ENCODE measurements at places on chromosomes 3 and 15. TPM values are rescaled to one million over a fixed set of nuclear protein-coding genes. Genes with fewer than 3 reads are reported as not detected.
A peak's percentile ranks its signal among the peaks of the same experiment; 100 is the strongest.

GRCh38 chr3:197753263-197753662 is 3.6 kb downstream of the FYTTD1 start:
- H3K36me3 ChIP-seq: peaks cover 17% of the 10 kb centered on the region
- peak; percentile 18 for DNase-seq
- no peak overlapping the region for H3K27ac ChIP-seq
- no peak overlapping the region for H3K4me3 ChIP-seq
- no peaks in the 10 kb centered on the region for H3K27me3 ChIP-seq
- peaks cover 26% of the 10 kb centered on the region for H3K4me1 ChIP-seq

DNA sequence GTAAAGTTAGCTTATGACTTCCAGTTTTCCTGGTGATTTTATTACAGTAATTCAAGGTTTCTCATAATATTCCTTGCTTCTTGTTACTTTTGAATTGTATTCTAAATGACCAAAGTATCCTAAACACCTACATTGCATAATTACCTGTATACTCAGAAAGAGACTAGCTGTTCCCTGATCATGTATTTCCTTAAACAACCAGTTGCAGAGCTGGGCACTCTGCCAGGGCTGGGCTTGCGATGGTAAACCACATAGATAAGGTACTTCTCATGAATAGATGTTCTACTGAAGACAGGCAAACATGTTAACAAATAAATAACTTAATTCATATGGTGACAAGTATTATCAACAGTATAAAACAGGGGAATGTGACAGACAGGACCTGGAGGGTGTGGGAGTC is 142.3 kb upstream of the WNT5A start:
- no peaks in the 10 kb centered on the region for H3K36me3 ChIP-seq
- peak; percentile 40 for DNase-seq
- H3K27ac ChIP-seq: no peak overlapping the region
- no peaks in the 10 kb centered on the region for H3K27me3 ChIP-seq
- H3K4me1 ChIP-seq: peaks cover 4% of the 10 kb centered on the region

DNA sequence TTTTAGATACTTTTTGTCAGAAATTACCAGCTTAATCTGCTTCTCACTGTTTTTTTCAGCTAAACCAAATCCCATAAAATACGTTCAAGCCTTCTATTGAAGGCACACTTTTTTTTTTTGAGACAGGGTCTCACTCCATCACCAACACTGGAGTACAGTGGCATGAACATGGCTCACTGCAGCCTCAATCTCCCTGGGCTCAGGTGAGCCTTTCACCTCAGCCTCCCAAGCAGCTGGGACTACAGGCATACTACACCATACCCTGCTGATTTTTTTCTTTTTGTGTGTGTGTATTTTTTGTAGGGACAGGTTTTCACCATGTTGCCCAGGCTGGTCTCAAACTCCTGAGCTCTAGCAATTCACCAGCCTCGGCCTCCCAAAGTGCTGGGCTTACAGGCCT is 3.7 kb downstream of the RAF1 start:
- peaks cover 4% of the 10 kb centered on the region for H3K36me3 ChIP-seq
- H3K4me1 ChIP-seq: peaks cover 34% of the 10 kb centered on the region
- DNase-seq: no peak
- no peak overlapping the region for H3K27ac ChIP-seq
- no peak overlapping the region for H3K4me3 ChIP-seq

- H3K4me3 ChIP-seq: no peak overlapping the region
- no peak overlapping the region for H3K27ac ChIP-seq
- H3K4me1 ChIP-seq: no peaks in the 10 kb centered on the region
Observed at GRCh38 chr15:71822890-71823630, 12.7 kb downstream of the NR2E3 start.

GRCh38 chr3:138023754-138024153 is 13.8 kb downstream of the CLDN18 start:
- H3K4me3 ChIP-seq: no peak overlapping the region
- H3K27ac ChIP-seq: no peak overlapping the region
- no peaks in the 10 kb centered on the region for H3K27me3 ChIP-seq
- DNase-seq: no peak
- no peaks in the 10 kb centered on the region for H3K36me3 ChIP-seq
- H3K4me1 ChIP-seq: no peaks in the 10 kb centered on the region

DNA sequence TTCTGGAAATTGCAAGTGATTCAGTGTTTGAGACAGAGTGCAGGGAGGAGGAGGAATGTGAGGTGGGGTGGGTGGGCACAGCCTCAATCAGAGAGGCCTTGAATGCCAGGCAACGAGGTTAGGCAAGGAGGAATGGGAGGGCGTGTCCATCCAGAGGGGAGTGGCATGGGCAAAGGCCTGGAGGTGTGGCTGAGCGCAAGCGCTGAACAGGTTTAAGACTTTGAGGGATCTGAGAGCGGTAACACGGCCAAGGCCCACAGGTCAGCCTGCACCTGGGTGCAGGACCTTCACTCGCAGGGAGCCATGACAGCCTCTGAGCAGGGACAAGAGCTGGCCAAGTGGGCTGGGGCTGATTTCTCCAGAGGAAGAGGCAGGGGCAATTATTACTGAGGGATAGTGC is 125.9 kb downstream of the TPRA1 start:
- H3K4me3 ChIP-seq: no peak overlapping the region
- no peak overlapping the region for H3K27ac ChIP-seq
- H3K27me3 ChIP-seq: no peaks in the 10 kb centered on the region

DNA sequence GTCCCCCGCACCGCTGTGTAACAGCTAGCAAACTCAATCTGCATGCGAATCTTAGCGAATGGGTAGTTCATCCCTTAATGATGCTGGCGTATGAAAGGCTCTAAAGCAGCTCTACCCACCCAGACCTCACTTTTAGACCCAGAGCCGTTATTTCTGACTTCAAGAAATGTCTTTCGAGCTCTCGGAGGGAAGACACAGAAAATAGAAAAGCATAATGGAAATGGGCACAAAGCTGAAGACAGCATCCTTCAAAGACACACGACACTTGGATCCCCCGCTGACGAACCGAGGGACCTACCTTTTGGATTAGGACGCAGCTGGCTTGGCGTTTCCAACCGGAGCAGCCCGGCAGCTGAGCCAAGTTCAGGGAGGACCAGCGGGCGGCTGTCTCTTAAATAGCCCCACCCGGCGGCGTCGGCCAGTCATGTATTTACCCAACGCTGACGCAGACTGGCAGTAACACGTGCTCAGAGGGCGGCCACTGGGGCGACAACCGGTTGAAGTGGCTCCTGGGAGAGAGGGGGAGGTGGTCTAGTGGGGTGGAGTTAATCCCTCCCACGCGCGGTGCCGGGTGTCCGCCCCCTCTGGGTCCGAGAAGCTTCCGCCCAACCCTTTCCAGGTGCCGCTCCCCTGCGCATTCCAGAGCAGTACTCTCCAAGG is 1.5 kb downstream of the CCK start:
- no peak overlapping the region for H3K4me3 ChIP-seq
- no peak for DNase-seq
- H3K36me3 ChIP-seq: no peaks in the 10 kb centered on the region

GRCh38 chr15:69666921-69667811 is 214.5 kb downstream of the RPLP1 start:
- H3K36me3 ChIP-seq: no peaks in the 10 kb centered on the region
- H3K4me3 ChIP-seq: no peak overlapping the region
- H3K27ac ChIP-seq: no peak overlapping the region
- H3K4me1 ChIP-seq: no peaks in the 10 kb centered on the region
- no peak for DNase-seq
- H3K27me3 ChIP-seq: no peaks in the 10 kb centered on the region

The KY gene
- total RNA-seq: not detected

The MST1R gene
- total RNA-seq: 39.0 TPM

The MOBP gene
- total RNA-seq: not detected

The KPNA1 gene
- 76.7 TPM for total RNA-seq

The SPATA12 gene
- 0.47 TPM for total RNA-seq

The PIK3CB gene
- 15.7 TPM for total RNA-seq
